Natural killer cell treated with Interleukin-12 subunit alpha and Interleukin-12 subunit beta and Interleukin-15 and Interleukin-18, amount 100 ng/mL, for 72 hours (primary cell): ENCODE measurements at places on chromosomes 13 and 19. TPM values are rescaled to one million over a fixed set of nuclear protein-coding genes. Genes with fewer than 3 reads are reported as not detected.
A peak's percentile ranks its signal among the peaks of the same experiment; 100 is the strongest.

GRCh38 chr19:46773018-46773399 lies 15.4 kb downstream of the SLC1A5 start:
- no peak for DNase-seq
- H3K4me3 ChIP-seq = no peak overlapping the region
- H3K27ac ChIP-seq = no peak overlapping the region
- peaks cover 12% of the 10 kb centered on the region for H3K4me1 ChIP-seq
- H3K36me3 ChIP-seq = peaks cover 12% of the 10 kb centered on the region

GRCh38 chr19:45125975-45126493 lies 33.1 kb downstream of the PPP1R37 start:
- peak; percentile 69 for DNase-seq
- no peak overlapping the region for H3K4me3 ChIP-seq
- no peaks in the 10 kb centered on the region for H3K27me3 ChIP-seq
- H3K4me1 ChIP-seq = peaks cover 26% of the 10 kb centered on the region

GRCh38 chr13:27355894-27356293 lies 68.5 kb upstream of the GTF3A start:
- H3K36me3 ChIP-seq = no peaks in the 10 kb centered on the region
- H3K4me3 ChIP-seq = no peak overlapping the region
- no peak overlapping the region for H3K27ac ChIP-seq
- DNase-seq = no peak
- peaks cover 23% of the 10 kb centered on the region for H3K27me3 ChIP-seq
- H3K4me1 ChIP-seq = no peaks in the 10 kb centered on the region

GRCh38 chr13:43014162-43014561 lies 9.2 kb upstream of the DNAJC15 start:
- no peaks in the 10 kb centered on the region for H3K4me1 ChIP-seq
- no peak for DNase-seq
- no peak overlapping the region for H3K4me3 ChIP-seq
- no peaks in the 10 kb centered on the region for H3K27me3 ChIP-seq
- no peak overlapping the region for H3K27ac ChIP-seq

- no peaks in the 10 kb centered on the region for H3K36me3 ChIP-seq
- DNase-seq = peak; percentile 70
- peaks cover 37% of the 10 kb centered on the region for H3K4me1 ChIP-seq
Measured at GRCh38 chr13:98576200-98576945, 534 bp downstream of the STK24 start.

DNA sequence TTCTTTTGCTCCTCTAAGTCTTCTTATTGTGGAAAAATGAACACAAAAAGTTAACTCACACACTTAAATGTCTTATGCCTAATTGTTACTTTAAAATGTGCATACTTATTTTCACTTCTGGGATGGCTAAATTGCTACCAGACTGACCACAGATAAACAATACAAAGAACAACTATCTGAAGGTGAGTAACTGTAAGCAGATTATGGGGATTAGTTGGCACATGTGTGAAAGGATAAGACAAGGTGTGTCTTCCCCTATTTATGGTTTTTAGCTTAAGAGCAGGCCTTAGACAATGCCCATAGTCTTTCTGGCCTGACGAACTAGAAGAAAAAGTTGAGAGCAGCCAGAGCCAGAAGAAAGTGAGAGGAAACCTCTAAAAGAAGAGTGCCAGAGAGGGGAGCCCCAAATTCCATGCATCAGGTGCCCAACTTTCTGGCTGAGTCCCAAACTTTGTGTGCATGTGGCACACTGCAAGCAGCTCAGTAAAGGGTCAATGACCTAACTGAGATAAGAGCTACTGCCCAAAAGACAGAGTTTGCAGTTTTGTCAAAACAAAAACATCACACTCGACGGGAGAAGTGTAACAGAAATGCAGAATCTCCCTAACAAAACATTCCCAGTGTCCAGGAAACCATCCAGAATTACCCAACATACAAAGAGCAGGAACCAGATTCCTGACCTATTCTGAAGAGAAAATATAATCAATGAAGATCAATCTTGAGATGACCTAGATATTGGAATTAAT lies 375.4 kb downstream of the KCNRG start:
- peaks cover 12% of the 10 kb centered on the region for H3K4me1 ChIP-seq
- no peaks in the 10 kb centered on the region for H3K27me3 ChIP-seq
- no peaks in the 10 kb centered on the region for H3K36me3 ChIP-seq
- H3K4me3 ChIP-seq = no peak overlapping the region
- H3K27ac ChIP-seq = peak overlapping the region; percentile 16
- DNase-seq = no peak

DNA sequence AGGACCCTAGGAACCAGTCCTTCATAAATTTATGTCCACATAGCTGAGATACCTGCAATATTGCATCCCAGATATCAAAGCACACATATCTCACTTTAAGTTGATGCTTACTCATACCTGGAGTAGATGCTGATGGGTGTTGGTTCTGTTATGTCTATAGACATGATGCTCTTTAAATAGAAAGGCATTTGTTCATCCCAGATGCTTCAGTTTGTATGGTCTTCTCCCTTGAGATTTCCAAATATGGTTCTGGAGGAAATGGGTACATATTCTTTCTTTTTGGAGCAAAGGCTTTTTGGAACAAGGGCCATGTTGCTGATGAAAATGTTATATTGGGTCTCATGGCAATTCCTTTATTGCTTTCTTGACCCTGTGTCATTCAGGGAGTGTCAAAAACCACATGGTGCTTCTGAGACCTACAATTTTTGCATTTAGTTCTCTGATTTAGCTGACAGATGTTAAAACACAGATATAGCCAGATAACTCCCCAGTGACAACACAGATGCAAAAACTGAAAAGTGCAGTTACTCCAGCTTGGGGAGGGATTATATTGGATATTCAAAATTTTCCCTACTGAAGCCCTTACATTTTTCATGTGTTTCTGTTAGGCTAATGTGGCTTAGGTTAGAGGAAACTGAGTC lies 211.4 kb downstream of the KCNRG start:
- peaks cover 92% of the 10 kb centered on the region for H3K4me1 ChIP-seq
- H3K36me3 ChIP-seq = no peaks in the 10 kb centered on the region
- no peak for DNase-seq
- H3K27me3 ChIP-seq = no peaks in the 10 kb centered on the region

DNA sequence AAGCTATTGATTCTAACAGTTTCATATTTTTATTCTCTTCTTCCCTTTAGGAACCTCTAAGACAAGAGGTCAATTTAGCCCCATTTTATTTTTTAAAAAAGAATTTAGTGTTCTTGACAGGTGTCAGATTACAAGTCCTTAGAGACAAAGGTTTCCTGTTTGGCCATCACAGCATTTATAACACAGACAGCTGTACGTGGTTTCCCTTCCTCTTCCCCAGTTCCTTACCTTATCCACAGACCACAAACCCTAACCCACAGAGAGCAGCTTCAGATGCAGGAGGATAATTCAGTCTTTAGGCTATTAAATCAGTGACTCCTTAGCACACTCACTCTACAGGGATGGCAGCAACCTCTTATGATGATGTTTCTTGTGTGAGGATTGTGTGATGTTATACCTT lies 1210.1 kb downstream of the DIAPH3 start:
- no peak overlapping the region for H3K4me3 ChIP-seq
- H3K27me3 ChIP-seq = no peaks in the 10 kb centered on the region
- no peak for DNase-seq

DNA sequence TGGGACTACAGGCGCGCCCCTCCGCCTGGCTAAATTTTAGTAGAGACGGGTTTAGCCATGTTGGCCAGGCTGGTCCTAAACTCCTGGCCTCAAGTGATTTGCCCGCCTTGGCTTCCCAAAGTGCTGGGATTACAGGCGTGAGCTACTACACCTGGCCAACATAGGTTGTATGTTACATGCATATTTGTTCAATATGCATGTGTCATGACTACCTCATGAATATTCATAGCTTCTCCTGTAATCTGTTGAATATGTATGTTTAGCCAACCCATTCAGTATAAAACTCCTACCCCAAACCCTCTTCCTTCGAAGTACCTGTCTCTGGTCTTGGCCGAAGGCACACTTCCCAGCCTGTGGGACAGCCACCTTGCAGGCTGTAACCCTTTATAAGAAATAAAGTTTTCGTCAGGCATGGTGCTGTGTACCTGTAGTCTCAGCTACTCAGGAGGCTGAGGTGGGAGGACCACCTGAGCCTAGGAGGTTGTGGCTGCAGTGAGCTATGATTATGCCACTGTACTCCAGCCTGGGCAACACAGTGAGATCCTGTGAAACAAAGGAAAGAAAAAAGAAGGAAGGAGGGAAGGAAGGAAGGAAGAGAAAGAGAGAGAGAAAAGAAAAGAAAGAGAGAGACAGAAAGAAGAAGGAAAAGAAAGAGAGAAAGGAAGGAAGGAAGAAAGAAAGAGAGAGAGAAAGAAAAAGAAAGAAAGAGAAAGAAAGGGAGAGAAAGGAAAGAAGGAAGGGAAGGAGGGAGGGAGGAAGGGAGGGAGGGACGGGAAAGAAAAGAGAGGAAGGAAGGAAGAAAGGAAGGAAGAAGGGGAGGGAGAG lies 29.3 kb downstream of the GPR42 start:
- peaks cover 2% of the 10 kb centered on the region for H3K4me1 ChIP-seq
- no peaks in the 10 kb centered on the region for H3K36me3 ChIP-seq
- H3K27me3 ChIP-seq = no peaks in the 10 kb centered on the region
- no peak overlapping the region for H3K27ac ChIP-seq

DNA sequence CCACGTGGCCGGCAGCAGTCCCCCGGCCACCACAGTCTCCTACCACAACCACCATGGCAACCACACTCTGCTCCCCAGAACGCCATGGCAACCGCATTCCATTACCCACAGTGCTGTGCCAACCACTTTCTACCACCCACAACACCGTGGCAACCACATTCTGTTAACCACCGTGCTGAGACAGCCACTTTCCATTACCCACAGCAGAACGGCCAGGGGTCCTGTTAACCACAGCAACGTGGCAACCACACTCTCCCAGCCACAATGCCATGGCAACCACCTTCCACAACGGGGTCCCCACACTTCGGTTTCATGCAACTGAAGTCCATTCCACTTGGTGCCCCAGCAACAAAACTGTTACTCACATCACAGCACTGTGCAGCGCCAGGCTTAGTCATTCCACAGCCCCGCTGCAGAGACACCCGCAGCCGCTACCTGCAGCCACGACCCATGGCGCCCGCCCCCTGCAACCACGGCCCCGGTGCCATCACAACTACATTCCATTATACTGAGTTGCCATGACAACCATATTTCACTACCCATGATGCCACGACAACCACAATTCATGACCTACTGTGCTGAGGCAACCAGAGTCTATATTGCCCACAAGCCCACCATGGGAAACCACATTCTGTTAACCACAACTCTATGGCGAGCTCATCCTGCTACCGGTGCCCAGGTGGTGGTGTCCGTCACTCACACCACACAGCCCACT lies 10.0 kb downstream of the DPF1 start:
- peak overlapping the region; percentile 76 for H3K4me3 ChIP-seq
- H3K27ac ChIP-seq = peak overlapping the region; percentile 90
- DNase-seq = peak; percentile 78
- peaks cover 19% of the 10 kb centered on the region for H3K4me1 ChIP-seq

The F10 gene
- total RNA-seq = not detected

The IGFL3 gene
- not detected for total RNA-seq

The KLC3 gene
- not detected for total RNA-seq

The FCAR gene
- total RNA-seq = not detected

The CCDC122 gene
- total RNA-seq = 2.5 TPM

The ZNF541 gene
- total RNA-seq = not detected

The RRAS gene
- 10.4 TPM for total RNA-seq

The NLRP11 gene
- total RNA-seq = not detected

The CLEC17A gene
- total RNA-seq = not detected

The TNFSF11 gene
- total RNA-seq = 2.3 TPM

The FGF21 gene
- total RNA-seq = not detected
